ENCODE measurements at places on chromosomes 12 and 14.

GRCh38 chr12:128916425-128916824, 63.1 kb downstream of the GLT1D1 start:
- no peak for DNase-seq

GRCh38 chr14:56797569-56798446, 12.5 kb downstream of the OTX2 start:
- no peak for DNase-seq

DNA sequence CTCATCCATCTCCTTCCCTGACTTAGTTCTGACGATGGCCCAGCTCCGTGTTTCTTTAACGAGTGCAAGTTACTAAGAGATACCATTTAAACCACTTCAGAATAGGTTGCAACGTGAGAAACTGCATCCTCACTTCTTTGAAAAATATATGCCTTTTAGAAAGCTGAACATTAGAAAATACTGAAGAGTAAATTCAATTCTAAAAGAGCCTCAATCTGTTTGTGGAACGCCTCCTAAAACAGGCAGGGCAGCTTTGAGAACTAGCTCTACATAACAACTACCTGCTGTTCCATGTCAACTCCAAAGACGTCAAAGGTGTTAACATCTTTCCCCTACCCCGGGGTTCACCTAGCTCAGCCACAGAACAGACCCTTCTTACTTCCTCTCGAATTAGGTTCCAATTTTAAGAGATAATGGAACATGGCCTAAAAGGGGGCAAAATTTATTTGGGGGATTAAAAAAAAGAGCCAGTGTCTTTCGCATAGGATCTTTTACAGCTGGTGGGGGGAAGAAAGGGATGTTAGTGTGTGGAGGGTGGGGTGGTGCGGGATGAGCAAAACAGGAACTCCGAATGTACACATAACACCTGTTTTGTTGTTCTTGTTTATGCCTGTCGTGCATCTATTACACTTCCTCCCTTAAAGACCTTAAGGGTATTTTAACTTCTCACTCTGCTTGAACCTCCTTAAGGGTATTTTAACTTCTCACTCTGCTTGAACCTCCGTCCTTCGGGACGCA, 3.3 kb downstream of the BHLHE41 start:
- no peak for DNase-seq

GRCh38 chr12:73547421-73547820, 990.2 kb upstream of the ATXN7L3B start:
- DNase-seq: no peak

GRCh38 chr12:108282676-108283075, 56.4 kb downstream of the CMKLR1 start:
- DNase-seq: no peak

GRCh38 chr14:93989939-93990338, 7.2 kb upstream of the CCDC197 start:
- DNase-seq: no peak

GRCh38 chr14:73718418-73719251, 4.5 kb upstream of the PNMA1 start:
- DNase-seq: no peak

DNA sequence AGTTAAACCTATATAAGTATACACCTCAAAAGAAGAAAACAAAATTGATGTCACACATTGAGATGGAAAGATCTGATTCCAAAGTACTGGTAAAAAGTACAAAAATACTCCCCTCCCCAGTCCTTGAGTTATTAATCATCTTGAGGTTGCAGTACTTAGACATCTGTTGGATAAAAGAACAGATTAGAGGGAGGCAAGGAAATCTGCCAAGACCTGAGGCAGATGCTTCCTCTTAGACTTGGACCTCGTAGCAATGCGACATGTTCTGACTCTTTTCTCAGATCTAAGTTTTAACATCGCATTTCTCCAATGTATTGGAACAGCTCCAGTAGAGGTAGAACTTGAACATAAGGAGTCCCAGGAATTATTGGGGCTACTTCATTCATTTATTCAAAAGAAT, 187.9 kb upstream of the GRIN2B start:
- no peak for DNase-seq

GRCh38 chr14:61485661-61486060, 164.3 kb downstream of the PRKCH start:
- no peak for DNase-seq

- DNase-seq: no peak
These were observed 188.7 kb upstream of the IGF1 start for GRCh38 chr12:102669056-102669455.

DNA sequence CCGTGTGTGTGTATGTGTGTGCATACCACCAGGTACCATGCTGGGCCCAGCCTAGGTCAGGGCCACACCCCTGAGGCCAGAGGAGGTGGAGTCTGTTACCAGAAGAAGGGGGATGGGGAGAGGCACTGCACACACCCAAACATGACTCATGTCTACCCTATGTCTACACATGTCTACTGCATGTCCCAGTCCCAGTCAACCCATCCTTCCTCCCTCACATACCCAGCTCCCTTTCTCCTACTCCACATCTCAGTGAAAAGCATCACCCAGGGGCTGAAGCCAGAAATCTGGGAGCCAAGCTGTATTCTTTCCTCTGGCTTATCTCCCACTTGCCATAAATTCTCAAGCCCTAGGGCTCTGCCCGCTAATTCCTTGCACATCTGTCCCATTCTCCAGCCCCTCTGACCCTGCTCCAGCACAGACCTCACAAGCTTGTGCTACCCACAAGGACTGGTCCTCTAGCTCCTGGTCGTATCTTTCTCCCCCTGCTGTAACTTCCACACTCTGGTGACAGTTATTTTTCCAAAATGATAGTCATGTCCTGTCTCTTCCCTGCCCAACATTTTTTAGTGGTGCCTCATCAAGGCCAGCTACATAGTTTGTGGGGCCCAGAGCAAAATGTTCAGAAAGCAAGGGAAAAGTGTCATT, 18.0 kb upstream of the APPL2 start:
- DNase-seq: no peak

- peak; percentile 71 for DNase-seq
These were observed 527 bp downstream of the CAMKK2 start for GRCh38 chr12:121295746-121296617.

DNA sequence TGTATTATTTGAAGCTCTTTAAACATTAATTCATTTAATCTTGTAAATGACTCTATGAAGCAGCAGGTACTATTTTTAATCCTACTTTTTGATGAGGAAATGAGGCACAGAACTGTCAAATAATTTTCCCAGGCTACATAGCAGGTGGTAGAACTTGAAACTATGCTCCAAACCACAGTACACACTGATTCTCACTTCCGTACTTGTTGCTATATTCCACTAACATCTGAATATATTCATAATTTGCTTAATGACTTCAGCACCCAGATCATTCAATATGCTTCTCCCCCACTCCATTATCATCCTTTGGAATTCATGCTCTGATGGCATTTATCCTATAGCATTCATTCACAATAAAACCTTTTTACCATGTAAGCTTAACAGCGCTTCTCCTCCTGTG, 4.9 kb downstream of the ERGIC2 start:
- no peak for DNase-seq

- peak; percentile 11 for DNase-seq
These were observed 28.8 kb downstream of the OAS2 start for GRCh38 chr12:113007166-113007565.

GRCh38 chr12:3537719-3538465, 46.9 kb downstream of the PRMT8 start:
- no peak for DNase-seq

- no peak for DNase-seq
These were observed 2.9 kb downstream of the SERPINA6 start for GRCh38 chr14:94320243-94320642.

DNA sequence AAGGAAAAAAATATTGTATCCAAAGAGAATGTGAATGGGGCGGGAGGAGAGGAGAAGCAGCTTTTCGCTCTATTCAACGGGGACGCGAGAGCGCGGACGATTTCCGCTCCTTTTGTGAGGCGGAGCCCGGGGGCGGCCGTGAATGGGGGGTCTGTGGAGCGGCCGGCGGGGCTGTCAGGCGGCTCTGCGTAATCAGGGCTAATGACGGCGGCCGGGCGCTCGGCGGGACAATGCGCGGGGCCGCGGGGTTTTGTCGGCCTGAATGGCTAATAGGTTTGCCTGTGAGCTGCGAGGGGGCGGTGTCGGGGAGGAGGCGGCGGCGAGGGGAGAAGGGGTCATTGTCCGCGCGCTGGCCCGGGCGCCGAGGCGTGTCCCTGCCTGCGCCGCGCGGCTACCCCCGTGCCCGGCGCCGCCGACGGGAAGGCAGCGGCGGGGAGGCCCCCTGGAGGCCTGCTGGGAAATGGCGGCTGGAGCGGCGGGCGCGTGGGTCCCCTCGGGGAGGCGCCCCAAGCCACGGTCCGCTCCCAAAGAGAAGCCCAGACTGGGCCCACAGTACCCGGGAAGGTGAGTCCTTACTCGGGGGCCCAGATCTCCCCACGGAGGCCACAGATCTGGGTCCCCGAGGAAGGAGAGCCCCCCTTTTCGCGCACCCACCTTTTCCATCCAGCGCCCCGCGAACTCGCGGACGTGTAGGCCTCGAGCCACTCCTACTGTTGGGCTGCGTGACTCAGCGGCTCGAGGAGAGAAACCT, 6.0 kb downstream of the SIX6 start:
- DNase-seq: no peak

- DNase-seq: no peak
These were observed 10.5 kb downstream of the SNX6 start for GRCh38 chr14:34619471-34619870.

- no peak for DNase-seq
These were observed 22.3 kb downstream of the HOXC4 start for GRCh38 chr12:54075974-54076373.

DNA sequence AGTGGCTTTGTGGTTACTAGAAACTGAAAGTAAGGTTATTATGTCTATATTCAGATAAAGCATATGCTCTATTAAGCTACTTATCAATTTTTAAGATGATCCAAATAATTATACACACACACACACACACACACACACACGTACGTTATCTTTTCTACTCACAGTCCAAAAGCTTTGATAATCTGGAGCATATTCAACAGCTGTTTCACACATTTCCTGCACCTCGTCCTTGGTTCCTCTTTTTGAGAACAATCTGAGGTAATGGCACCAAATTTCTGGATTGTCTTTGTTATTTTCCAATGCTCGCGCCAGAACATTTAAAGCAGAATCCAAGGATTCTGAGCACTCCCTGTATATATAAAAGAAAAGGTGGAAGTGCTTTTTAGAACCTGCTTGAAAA, 37.5 kb downstream of the ZFC3H1 start:
- no peak for DNase-seq

- DNase-seq: no peak
These were observed 6.5 kb upstream of the OR4E1 start for GRCh38 chr14:21680072-21680471.

- peak; percentile 53 for DNase-seq
These were observed 42.0 kb downstream of the SH2B3 start for GRCh38 chr12:111447571-111448265.

DNA sequence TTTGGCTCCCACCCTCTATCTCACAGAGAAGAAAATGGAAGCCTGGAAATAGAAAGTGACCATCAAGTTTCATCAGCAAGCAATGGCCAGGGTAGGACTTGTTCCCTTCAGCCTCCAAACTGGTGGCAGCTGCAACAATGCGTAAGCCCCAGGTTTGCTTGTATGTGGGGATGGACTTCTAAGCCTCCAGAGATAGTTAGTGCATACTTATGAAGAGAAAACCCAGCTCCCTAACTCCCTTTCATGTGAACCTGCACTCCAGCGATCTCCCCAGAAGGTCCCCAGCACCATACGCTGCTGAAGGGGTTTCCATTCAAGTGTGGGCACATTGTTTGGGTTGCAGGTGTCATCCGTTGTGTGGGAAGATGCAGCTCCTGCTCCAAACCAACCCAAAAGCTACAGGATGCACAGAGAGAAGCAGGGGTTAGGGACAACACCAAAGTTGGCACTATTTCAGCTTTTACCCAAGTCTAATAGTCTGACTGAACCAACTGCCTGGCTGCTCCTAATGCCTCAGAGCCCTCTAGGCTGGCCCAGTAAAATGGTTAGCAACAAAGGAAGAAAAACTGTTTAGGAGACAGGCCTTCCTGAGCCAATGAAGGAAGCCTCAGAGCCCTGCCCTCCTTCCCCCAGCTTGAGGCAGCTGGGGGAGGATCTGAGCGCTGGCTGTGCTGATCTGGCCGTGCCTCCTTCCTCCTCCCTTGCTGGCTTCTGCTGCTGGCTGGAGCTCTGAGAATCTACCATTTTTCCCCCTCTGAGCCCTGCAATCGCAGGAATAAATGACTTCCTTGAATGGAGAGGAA, 12.3 kb downstream of the ZFP36L1 start:
- DNase-seq: peak; percentile 74

GRCh38 chr12:131003036-131003715, 49.5 kb downstream of the ADGRD1 start:
- DNase-seq: no peak

DNA sequence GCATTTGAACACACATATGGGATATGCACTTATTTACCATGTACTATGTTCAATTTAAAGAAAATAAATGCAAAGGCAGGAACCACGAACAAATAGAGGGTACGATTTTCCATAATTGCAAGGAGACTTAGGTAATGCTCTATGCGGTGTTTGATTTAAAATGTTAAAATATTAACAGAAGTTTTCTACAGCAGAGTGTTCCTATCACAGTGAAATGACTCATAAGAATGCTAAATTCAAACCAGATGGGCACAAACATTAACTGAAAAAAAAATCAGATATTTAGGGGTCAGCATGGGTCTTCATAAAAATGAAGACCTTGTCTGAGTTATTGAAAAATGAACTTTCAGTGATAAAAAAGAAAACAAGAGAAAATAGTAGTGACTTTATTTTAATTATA, 65.4 kb downstream of the LLPH start:
- DNase-seq: no peak

- no peak for DNase-seq
These were observed 13.1 kb downstream of the ITGA7 start for GRCh38 chr12:55694651-55695050.

- DNase-seq: no peak
These were observed 97.9 kb upstream of the SOX5 start for GRCh38 chr12:24047326-24047725.

DNA sequence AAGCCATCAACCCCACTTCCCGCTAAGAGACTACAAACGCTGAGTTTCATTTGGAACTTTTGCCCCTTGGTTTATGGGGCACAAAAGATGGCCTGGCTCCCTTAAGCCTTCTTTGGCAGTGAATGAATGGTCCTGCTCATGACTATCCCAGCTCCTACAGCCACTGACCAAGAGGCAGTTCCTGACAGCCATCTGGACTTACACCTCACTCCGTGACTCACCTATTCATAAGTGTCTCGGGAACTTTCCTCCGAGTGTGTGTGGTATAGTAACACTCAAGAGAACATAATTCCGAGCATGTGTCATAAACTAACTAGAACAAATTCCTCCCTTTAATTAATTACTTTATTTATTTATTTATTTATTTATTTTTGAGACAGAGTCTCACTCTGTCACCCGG, 51.9 kb upstream of the NUDT4 start:
- no peak for DNase-seq

DNA sequence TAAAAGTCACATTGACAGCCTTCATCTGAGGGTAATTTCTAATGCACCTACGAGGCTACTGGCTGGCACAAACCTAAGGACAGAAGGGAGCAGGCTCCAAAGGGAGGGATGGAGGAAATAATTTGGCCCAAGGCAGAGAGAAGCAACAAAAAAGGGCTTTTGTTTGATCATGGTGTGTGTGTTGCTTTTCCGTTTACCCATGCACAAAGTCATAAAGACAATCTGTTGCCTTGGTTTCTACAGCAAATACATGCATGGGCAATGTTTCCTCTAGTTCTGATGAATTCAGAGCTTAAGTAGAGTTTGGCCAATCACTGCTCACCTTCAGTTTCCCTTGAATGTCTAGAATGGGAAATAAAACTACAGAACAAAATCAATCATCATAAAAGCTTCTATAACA, 262.5 kb upstream of the CAND1 start:
- no peak for DNase-seq
